Activated naive CD4-positive, alpha-beta T cell treated with anti-CD3 and anti-CD28 coated beads, Interleukin-2, amount 50 U/mL, for 16 hours (primary cell): ENCODE measurements at places on chromosomes 2 and 18.
A peak's percentile ranks its signal among the peaks of the same experiment; 100 is the strongest.

- DNase-seq: no peak
Observed at GRCh38 chr18:52118684-52119083, 221.3 kb upstream of the DCC start.

GRCh38 chr2:85606116-85606455, 3.6 kb upstream of the TMEM150A start:
- DNase-seq: no peak

DNA sequence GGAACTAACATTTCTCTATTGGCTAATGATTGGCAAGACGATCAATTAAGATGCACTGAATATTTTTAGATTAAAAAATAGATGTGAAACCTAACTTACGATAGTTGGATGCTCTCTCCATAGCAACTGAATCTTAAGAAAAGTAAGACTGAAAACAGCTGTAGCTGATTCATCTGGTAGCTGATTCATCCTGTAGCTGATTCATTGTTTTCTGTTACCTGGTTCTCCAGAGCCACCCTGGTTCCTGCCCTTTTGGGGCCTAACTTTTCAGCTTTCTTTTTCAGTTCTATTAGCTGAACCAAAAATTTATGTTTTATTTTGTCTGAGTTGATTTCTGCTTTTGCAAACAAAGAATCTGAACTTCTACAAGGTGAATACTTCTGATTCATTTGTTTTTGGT, 22.7 kb upstream of the SPR start:
- DNase-seq: peak; percentile 40

DNA sequence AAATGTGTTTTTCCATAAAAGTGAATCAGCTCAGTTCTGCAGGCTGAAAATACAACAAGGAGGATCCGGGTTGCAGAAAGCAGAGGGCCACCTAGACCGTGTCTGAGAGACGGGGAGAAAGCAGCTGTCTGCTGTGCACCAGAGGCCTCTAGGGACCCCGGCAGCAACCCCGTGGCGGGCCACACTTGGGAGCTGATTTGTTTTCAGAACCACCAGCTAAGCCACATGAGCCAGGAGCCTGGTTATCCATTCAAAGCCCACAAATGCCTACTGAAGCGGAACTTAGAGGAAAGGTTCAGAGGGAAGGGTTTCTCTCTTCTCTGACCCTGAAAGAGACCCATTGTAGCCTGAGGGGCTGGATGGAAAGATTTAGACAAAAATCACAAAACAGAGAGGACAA, 28.4 kb upstream of the ID2 start:
- no peak for DNase-seq

- no peak for DNase-seq
Observed at GRCh38 chr2:104851291-104852089, 2.4 kb upstream of the POU3F3 start.

DNA sequence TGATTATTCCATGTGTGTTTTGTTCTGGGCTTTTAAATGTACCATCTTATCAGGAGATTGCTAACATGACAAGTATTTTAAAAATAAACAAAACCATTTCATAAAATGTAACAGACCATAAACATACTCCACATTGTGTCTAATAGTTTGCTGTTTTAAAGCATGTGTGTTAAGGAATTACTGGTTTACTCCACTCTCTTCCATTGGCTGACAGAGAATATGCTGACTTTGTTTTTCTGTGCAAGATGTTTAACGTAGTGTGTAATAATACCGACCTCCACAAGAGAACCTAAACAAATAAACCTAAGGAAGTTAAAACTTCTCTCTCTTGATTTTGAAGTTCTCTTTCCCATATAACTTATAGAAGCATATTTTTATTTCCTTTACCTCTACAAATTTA, 17.0 kb upstream of the TMEM18 start:
- no peak for DNase-seq

DNA sequence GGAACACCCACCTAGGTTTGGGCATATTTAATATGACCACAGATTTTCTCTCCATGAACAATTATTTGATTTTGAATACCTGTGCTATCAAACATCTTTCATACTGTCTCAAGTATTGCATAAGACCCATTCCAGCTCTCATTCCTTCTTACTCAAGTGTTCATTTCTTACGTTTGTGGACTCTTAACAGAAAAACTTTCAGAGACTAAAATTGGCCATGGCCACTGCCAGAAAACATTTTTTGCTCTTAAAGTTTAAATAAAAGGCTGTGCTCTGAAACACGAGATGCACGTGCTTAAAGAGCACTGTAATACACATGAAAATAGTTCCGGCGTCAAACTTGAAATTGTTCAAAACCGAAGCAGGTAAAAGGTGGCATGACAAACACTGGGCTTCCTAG, 89.3 kb downstream of the LIMS1 start:
- no peak for DNase-seq

DNA sequence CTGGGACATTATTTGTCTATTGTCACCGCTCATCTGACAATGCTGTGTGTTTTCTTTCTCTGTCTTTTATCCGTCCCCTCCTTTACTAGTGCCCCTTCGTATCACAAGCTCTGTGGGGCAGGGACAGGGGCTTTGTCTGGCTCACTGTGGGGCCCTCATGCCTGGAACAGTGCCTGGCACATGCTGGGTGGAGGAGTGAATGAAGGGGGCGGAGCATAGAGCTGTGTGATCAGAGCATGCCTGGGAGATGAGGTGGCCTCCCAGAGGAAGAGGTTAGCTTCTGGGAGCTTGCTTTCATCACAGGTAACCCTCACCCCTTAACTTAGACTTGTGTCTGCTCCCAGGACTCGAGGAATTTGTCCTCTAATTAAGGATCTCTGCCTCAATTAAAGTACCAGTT, 16.4 kb downstream of the MTCL1 start:
- DNase-seq: no peak

DNA sequence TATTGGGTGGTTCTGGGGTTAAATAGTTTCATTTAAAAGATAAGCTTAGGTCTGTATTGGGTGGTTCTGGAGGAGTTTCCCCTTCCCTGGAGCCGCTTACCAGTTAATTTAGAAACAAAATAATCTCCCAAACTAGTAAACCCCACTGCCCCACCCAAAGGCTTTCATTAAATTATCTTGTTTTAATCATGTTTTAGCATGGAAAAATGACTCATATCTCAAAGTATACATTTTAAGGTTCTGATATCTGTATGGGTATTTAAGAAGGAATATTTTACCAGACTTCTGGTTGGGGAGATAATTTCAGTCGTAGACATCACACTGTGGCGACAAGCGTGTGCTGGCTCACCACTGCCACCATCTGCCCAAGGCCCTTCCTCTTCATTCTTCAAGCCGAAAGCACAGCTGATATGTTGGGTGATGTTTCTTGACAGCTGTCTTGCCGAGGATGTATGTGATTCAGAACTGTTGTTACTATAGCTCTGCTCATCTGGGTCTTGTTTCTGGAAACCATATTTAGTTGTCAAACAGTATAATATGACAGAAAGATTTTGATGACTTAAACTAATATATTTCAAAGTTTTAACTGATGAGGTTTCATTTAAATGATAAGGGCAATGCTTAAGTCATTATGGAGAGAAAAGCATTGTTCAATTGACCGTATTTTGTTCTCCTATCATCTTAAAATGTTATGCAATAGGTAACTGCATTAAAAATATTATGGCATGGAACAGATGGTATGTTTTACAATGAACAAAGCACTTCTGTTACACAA, 5.1 kb downstream of the FIGLA start:
- peak; percentile 49 for DNase-seq

DNA sequence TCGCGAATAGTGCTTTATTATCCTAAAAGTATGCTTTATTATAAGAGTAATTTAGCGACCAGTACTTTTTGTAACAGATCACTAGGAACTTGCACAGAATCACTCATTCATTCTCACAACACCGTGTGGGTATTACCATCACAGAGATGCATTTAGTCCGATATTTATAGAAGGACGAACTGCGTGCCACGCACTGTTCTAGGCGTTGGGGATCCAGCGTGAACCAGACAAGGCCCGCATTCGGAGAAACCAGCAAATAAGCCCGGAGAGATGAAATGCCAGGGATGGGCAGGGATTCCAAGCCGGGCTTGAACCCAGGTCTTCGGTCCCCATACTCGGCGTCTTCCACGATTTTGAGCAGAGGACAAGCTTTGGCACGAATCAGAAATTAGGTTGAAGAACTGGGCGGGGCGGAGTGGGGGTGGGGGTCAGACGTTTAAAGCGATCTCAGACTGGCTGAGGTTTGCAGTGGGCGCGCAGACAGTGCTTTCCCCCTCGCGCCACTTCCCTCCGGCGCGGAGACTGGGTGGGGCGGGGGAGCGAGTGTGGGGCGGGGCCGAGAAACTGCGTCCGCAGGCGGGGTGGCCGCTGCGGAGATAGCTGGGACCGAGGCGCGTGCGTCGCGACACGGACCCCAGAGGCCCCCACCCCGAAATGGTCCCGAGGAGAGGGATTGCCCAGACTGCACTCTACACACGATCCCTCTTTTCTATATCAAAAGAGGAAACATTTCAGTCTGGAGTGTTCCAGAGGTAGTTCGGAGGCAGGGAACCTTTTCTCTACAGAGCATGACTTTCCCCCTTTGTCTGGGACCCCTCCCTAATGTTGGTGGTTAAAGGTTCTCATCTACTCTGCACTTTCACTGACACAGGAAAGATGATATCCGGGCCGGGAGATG, 1.1 kb upstream of the CXCR4 start:
- peak; percentile 66 for DNase-seq

DNA sequence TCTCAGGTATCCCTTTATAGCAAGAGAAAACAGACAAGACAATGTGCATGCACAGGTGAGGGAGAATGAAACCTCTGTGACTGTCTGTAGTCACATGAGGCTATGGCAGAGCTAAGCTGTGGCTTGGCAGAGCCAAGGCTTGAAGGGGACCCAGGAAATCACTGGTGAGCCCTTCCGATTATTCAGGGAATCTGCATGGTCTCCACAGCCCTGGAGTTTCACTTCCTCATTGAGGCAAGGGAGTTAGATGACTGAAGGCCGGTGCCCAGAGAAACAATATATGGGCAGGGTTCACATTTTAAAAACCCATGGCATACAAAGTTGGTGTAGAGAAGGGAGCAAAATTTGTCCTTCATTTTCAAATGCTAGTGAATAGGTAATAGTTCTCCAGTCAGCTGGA, 144.4 kb upstream of the REV1 start:
- no peak for DNase-seq

DNA sequence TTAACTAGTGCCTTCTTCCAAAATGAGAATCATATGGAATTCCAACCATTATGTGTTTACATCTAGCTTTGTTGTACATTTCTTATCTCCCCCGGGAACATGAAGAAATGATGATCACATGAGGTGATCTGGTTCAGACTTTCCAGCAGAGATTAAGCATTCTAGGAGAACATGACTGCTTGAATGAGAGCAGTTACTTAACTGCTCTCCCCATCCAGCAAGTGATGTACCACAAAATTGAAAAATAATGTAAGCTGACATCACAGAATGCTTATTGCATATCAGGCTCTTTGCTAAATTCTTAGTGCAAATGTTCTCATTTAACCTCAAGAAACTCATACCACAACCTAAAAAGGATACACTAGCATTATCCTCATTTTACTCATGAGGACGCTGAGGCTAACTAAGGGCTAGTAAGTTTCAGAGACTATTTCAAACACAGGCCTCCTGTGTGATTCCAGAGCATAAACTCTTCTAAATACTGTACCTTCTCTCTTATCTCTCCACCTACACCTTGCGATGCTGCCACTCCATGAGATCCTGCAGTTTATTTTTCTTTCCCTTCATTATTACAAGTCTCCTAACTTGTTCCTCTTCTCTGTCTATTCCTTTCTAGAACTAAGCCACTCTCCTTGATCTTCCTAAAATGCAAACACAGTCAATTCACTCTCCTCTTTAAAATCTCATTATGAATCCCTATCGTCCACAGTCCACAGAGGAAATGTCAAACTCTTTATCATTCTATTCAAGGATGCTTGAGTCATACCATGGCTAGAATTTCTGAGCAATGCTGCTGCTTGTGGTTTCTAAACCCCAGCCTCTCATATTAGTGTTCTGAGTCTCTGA, 1224.8 kb upstream of the ZEB2 start:
- no peak for DNase-seq

DNA sequence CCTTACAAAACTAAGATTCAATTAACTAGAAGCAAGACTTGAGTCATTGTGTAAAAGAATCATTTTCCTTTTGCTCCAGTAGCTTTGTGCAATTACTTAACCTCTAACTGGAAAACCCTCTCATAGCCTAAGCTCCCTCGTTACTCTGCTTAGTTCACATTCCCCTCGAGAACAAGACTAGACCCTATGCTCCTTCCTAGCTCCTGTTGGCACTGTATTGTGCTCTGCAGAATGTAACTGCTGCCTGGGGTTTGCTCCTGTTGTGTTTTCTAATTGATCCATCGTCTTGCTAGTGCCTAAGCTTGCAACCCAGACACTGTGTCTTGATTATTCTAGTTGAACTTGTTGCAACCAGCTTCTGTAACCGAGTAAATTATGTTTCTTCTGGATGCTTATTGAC, 347.0 kb downstream of the ZNF804A start:
- DNase-seq: no peak

GRCh38 chr18:11027862-11028261, 121.5 kb downstream of the PIEZO2 start:
- DNase-seq: no peak

GRCh38 chr2:74502147-74502719, 2.8 kb upstream of the LBX2 start:
- DNase-seq: no peak

DNA sequence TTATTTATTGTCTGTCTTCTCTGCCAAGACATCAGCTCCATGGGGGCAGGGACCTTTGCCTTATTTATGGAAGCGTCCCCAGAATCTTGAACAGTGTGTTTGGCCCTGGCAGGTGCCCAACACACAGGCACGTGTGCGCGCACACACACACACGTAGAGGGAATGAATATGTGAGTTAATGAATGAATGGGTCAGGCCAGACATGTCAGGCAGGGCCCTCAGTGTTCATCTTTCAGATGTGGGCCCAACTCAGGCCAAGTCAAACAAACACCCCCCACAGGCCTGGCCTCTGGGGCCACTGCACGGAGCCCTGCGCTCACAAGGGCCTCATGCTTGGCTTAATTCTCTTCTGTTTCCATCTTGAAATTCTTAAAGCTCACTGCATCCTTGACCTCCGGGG, 54.1 kb downstream of the DYSF start:
- no peak for DNase-seq

DNA sequence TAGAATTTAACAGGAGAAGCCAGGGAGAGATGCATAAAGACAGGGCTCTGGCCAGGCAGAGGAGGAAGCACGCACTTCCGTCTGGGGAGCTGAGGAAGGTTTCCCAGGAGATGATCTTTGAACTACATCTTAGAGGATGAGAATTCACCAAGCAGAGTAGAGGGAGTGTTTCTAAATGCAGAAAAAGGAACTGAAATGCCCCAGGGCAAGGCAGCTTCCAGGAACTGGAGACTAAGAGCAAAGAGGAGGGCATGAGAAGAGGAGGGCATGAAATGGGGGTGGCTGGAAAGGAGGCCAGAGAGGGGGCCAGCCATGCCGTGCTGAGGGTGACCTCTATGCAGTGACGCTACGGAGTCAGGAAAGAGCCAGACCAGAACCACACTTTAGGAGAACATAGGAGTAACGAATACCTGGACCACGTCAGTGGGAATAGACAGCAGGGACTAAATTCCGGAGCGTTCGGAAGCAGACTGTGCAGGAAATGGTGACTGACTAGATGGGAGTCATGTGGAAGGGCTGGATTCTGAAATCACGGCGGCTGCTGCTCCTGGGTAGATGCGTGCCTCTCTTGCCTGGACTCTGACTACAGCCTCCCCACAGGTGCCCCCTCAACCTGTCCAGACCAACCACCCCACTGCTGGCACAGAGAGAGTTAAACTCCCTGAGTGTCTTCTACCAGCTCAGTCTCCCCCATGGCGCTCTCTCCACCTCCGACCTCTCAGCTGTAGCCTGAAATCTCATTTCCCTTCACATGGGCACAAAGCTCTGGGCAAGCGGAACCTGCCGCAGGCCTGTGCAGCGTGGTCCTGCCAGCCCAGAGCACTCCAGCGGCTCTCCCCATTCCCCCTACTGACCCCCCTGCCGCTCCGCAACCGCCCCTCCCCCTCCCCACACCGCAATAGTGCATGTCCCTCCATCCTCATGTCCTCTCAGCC, 87.0 kb upstream of the RTN4 start:
- DNase-seq: no peak
